ENCODE measurements at places on chromosomes 13 and 19. TPM values are rescaled to one million over a fixed set of nuclear protein-coding genes. Genes with fewer than 3 reads are reported as not detected.

- no peak overlapping the region for H3K4me3 ChIP-seq
- DNase-seq = no peak
- no peaks in the 10 kb centered on the region for H3K36me3 ChIP-seq
Measured at GRCh38 chr19:21612403-21612872, 107.0 kb downstream of the ZNF429 start.

GRCh38 chr13:32202268-32202667, 112.9 kb downstream of the ZAR1L start:
- no peak for DNase-seq
- peaks cover 31% of the 10 kb centered on the region for H3K4me1 ChIP-seq
- H3K27ac ChIP-seq = no peak overlapping the region
- no peak overlapping the region for H3K4me3 ChIP-seq

DNA sequence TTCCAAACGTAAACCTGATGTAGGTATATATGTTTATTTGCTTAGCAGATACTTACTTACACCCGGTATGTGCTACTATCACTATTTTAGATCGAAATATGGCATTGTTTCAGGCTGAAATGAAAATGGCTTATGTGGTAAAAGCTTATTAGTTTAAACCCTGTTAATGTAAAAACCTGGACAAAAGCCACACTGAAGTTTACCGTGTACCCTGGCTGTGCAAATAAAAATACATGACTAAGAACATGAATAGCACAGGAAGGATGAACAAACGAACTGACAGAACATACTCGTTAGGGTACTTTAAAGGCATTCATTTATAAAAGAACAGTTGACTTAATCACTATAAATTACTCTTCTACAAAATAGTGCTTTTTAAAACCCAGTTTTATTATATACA, 6.6 kb downstream of the CLDN10 start:
- no peak overlapping the region for H3K27ac ChIP-seq
- no peaks in the 10 kb centered on the region for H3K27me3 ChIP-seq
- H3K36me3 ChIP-seq = no peaks in the 10 kb centered on the region
- no peak for DNase-seq
- H3K4me1 ChIP-seq = no peaks in the 10 kb centered on the region

DNA sequence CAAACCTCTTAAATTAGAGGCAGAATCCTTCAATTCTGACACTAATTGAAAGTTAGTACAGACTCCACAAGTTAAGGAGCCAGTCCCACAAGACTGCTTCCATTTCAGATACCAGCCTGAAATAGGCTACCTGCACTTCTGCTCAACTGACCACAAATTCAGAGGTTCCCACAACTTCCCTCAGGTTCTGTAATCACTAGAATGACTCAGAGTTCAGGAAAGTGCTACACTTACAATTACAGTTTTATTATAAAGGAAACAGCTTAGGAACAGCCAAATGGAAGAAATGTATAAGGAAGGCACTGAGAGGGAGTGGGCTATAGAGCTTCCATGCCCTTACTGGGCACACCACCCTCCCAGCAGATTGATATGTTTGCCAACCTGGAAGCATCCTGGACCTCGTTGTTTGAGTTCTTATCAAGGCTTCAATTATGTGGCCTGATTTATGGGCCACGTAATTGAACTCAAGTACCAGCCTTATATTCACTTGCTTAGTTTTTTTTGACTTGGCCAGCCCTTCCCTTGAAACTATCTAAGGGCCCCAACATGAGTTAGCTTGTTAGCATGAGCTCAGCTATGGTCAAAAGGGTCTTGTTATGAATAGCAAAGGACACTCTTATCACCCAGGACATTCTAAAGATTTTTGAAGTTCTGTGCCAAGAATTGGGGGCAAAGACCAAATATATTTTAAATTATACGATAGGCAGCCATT, 25.9 kb downstream of the NBEA start:
- H3K4me1 ChIP-seq = no peaks in the 10 kb centered on the region
- DNase-seq = no peak
- H3K27ac ChIP-seq = no peak overlapping the region
- no peaks in the 10 kb centered on the region for H3K27me3 ChIP-seq
- no peak overlapping the region for H3K4me3 ChIP-seq

Gene ANKRD10
- 123 TPM for total RNA-seq

Gene UPK1A
- not detected for total RNA-seq

All from Caco-2 (cell line).